ENCODE measurements at places on chromosomes 4 and X. TPM values are rescaled to one million over a fixed set of nuclear protein-coding genes. Genes with fewer than 3 reads are reported as not detected.
A peak's percentile ranks its signal among the peaks of the same experiment; 100 is the strongest.

DNA sequence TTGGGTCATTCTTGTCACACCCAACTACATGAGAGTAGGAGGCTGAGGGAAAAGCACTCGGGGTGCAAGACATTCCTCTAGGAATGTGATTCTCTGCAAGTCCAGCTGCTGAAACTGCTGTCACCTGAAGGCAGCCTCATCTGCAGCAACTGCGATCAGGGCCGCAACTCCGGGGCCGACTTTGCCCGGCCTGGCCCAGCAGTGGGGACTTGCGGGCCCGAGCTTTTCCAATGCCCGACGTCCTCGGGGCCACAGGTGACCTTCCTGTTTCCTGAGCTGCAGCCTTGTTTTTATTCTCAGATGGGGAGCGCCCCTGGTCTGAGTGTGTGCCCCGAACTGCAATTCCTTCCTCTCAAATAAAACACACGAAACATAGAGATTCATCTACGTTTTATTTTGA lies 104.7 kb upstream of the NKX1-1 start:
- no peaks in the 10 kb centered on the region for H3K4me1 ChIP-seq
- no peak for DNase-seq
- no peaks in the 10 kb centered on the region for H3K36me3 ChIP-seq

DNA sequence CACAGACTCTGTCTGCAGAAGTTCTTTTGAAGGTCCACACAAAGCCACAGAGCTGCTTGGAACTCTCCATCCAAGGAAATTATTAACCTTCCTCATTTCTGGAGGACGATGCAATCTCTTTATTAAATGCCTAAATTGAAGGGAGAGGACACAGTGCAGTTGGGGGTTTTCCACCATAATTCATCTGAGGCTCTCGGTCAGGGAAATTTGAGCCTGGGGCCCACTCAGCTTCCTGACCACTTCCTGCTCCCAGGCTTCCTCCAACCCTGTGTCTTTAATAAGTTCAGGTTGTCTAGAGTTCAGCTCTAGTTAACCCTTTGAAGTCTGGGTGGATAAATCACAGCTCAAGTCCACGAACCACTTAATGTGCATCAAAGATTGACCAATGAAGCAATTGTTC lies 58.5 kb downstream of the PRPS1 start:
- H3K27me3 ChIP-seq: peaks cover 16% of the 10 kb centered on the region
- H3K36me3 ChIP-seq: peaks cover 6% of the 10 kb centered on the region
- no peak for DNase-seq
- H3K4me3 ChIP-seq: no peak overlapping the region
- H3K27ac ChIP-seq: no peak overlapping the region
- peaks cover 36% of the 10 kb centered on the region for H3K4me1 ChIP-seq

GRCh38 chrX:121987163-121987562 lies 939.8 kb downstream of the GLUD2 start:
- H3K27me3 ChIP-seq: no peaks in the 10 kb centered on the region
- no peak for DNase-seq
- no peak overlapping the region for H3K27ac ChIP-seq
- H3K4me3 ChIP-seq: no peak overlapping the region

- H3K4me3 ChIP-seq: no peak overlapping the region
- no peaks in the 10 kb centered on the region for H3K4me1 ChIP-seq
- H3K27ac ChIP-seq: no peak overlapping the region
- no peaks in the 10 kb centered on the region for H3K36me3 ChIP-seq
- no peaks in the 10 kb centered on the region for H3K27me3 ChIP-seq
- no peak for DNase-seq
Measured at GRCh38 chr4:44914748-44915147, 188.4 kb upstream of the GNPDA2 start.

DNA sequence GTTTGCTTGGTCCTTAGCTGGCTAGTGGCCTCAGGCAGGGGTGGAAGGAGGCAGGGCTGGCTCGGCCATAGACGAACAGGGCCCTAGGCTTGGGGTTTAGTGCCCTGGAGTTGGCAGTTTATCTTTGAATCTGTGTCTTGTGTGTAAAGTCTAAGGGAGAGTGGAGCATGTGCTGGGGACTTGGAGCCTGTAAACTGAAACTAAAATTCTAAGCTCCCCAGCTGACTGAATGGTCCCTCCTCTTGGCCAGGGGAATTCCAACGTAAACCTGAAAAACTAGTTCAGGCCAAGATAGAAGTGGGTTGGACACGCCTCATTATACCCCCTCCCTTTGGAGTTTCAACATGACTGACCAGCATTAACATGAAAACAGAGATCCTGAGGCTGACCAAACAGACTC lies 46.1 kb upstream of the GPR78 start:
- no peaks in the 10 kb centered on the region for H3K36me3 ChIP-seq
- no peak for DNase-seq
- H3K27me3 ChIP-seq: no peaks in the 10 kb centered on the region
- no peak overlapping the region for H3K4me3 ChIP-seq

DNA sequence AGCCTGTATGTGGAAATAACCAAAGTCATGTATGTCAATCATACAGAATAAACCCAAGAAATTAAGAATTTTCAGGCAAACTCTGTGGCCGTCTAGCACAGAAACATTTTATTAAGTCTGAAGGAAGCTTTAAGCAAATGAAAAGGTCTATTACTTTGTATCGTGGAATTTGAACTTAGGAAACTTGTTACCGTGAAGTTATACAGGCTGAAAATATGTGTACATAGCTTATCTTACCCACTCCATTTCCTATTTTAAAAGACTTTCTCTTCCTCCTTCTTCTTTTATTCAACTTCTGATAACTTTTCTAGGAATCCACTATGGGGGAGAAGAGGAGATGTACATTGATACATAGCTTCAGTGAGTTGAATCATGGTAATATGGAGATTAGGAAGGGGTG lies 108.3 kb downstream of the AGTR2 start:
- no peak overlapping the region for H3K27ac ChIP-seq
- H3K27me3 ChIP-seq: no peaks in the 10 kb centered on the region
- no peak for DNase-seq
- H3K36me3 ChIP-seq: no peaks in the 10 kb centered on the region
- no peaks in the 10 kb centered on the region for H3K4me1 ChIP-seq

GRCh38 chrX:41785685-41786084 lies 61.7 kb downstream of the GPR82 start:
- peaks cover 8% of the 10 kb centered on the region for H3K4me1 ChIP-seq
- H3K27ac ChIP-seq: no peak overlapping the region
- H3K4me3 ChIP-seq: peak overlapping the region; percentile 7
- H3K27me3 ChIP-seq: no peaks in the 10 kb centered on the region
- peaks cover 6% of the 10 kb centered on the region for H3K36me3 ChIP-seq

GRCh38 chrX:30220661-30221060 lies 5.3 kb downstream of the MAGEB2 start:
- H3K27me3 ChIP-seq: peaks cover 3% of the 10 kb centered on the region
- no peak for DNase-seq
- no peak overlapping the region for H3K27ac ChIP-seq
- H3K4me3 ChIP-seq: no peak overlapping the region
- no peaks in the 10 kb centered on the region for H3K4me1 ChIP-seq

- no peak overlapping the region for H3K27ac ChIP-seq
- no peak for DNase-seq
- H3K36me3 ChIP-seq: no peaks in the 10 kb centered on the region
- H3K4me3 ChIP-seq: no peak overlapping the region
Measured at GRCh38 chr4:178275671-178276360, 833.6 kb upstream of the AGA start.

DNA sequence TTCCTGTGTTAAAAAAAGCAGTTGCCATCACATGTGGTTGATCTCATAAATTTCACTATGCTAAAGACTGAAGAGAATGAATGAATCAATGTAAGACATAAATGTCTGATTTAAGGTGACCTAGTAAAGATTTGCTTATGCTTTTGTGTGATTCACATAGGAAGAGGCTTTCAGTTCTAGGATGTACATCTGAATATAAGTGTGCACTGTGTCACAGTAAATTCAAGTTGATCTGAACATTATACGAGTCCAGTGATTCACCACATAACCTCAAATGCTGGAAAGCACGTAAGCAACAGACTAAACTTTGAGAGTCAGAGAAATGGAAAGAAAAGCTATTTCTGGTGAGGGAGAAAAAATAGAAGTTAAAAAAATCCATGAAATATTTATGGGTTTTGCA lies 567.9 kb downstream of the EPHA5 start:
- no peak overlapping the region for H3K4me3 ChIP-seq
- H3K27ac ChIP-seq: no peak overlapping the region
- H3K36me3 ChIP-seq: no peaks in the 10 kb centered on the region
- DNase-seq: no peak

DNA sequence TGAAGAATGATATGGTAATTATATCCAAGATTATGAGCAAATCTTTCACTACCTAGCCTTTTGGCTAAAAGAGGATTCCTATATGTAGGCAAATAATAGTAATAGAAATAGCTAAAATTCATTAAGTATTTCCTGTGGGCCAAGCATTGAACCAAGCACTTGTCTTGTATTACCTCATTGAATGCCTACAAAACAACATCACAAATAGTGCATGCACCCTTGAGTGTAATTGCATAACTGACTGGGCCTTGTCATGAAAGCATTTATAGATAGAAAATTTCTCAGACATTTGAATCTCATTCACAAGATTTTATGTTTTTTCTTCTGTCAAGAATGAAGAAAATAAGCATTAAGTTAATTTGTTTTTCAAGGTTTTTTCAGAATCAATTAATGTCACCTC lies 3.9 kb upstream of the HPGDS start:
- no peak for DNase-seq
- H3K4me1 ChIP-seq: peaks cover 11% of the 10 kb centered on the region
- no peak overlapping the region for H3K4me3 ChIP-seq

GRCh38 chr4:47538825-47539154 lies 53.7 kb downstream of the ATP10D start:
- no peak for DNase-seq
- no peaks in the 10 kb centered on the region for H3K36me3 ChIP-seq
- no peaks in the 10 kb centered on the region for H3K4me1 ChIP-seq
- H3K27me3 ChIP-seq: no peaks in the 10 kb centered on the region
- H3K4me3 ChIP-seq: no peak overlapping the region
- no peak overlapping the region for H3K27ac ChIP-seq

GRCh38 chr4:124179506-124180186 lies 532.9 kb downstream of the ANKRD50 start:
- H3K27ac ChIP-seq: no peak overlapping the region
- DNase-seq: no peak

- no peak overlapping the region for H3K4me3 ChIP-seq
- H3K4me1 ChIP-seq: peaks cover 3% of the 10 kb centered on the region
- no peak for DNase-seq
- H3K36me3 ChIP-seq: no peaks in the 10 kb centered on the region
- no peak overlapping the region for H3K27ac ChIP-seq
Measured at GRCh38 chrX:23483396-23483795, 148.7 kb downstream of the PTCHD1 start.

- H3K27ac ChIP-seq: no peak overlapping the region
- H3K36me3 ChIP-seq: no peaks in the 10 kb centered on the region
- no peaks in the 10 kb centered on the region for H3K4me1 ChIP-seq
- no peak for DNase-seq
Measured at GRCh38 chrX:47530049-47530448, 31.0 kb upstream of the ARAF start.

DNA sequence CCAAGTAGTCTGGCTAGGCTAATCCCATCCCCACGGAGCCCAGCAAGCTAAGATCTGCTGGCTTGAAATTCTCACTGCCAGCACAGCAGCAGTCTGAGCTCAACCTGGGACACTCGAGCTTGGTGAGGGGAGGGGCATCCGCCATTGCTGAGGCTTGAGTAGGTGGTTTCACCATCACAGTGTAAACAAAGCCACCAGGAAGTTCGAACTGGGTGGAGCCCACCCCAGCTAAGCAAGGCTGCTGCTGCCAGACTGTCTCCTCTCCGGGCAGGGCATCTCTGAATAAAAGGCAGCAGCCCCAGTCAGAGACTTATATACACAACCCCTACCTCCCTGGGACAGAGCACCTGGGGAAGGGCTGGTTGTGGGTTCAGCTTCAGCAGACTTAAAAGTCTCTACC lies 639.6 kb downstream of the IQCM start:
- no peaks in the 10 kb centered on the region for H3K36me3 ChIP-seq
- H3K27me3 ChIP-seq: peaks cover 4% of the 10 kb centered on the region
- no peaks in the 10 kb centered on the region for H3K4me1 ChIP-seq
- no peak overlapping the region for H3K27ac ChIP-seq
- no peak overlapping the region for H3K4me3 ChIP-seq
- DNase-seq: no peak

- no peak overlapping the region for H3K4me3 ChIP-seq
- peaks cover 2% of the 10 kb centered on the region for H3K27me3 ChIP-seq
- H3K36me3 ChIP-seq: no peaks in the 10 kb centered on the region
- H3K27ac ChIP-seq: no peak overlapping the region
- H3K4me1 ChIP-seq: no peaks in the 10 kb centered on the region
Measured at GRCh38 chrX:56281789-56282188, 49.6 kb downstream of the KLF8 start.

DNA sequence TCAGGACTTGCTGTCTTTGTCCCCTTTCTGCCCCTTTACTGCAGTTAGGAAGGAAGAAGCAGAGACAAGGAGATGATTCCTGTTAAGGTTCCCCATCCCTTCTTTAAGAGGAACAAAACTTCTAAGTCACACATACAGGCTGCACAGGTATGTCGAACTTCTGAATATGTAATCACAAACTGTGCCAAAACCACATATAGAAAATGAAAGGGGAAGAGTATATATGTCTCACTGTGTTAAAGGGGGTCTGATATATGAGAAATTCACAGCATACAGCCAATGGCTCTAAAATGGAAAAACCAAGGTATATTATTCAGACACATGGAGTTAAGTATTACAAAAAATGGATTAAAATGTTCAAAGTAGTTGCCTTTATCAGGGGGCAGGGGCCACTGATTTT lies 11.7 kb downstream of the CFAP97 start:
- no peak overlapping the region for H3K4me3 ChIP-seq
- DNase-seq: no peak
- peaks cover 6% of the 10 kb centered on the region for H3K4me1 ChIP-seq
- H3K27me3 ChIP-seq: no peaks in the 10 kb centered on the region
- H3K36me3 ChIP-seq: peaks cover 3% of the 10 kb centered on the region
- no peak overlapping the region for H3K27ac ChIP-seq

DNA sequence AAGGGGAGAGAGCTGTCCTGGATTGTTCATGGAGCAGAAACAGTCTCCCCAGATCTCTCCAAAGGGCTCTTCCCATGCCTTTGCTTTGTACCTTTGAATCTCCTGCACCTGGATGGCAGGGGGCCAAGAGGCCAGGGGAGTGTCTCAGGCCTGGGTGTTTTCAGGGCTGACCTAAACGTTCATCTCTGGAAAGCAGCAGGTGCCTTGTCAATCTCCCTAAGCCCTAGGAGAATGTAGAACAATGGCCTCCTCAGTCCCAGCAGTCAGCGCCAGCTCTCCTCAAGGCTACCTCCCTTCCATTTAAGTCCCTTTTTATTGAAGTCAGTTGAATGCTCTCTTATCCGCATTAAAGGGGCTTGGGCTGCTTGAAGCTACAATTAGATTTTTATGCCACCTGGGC lies 31.2 kb upstream of the NSUN7 start:
- H3K4me1 ChIP-seq: peaks cover 5% of the 10 kb centered on the region
- no peak for DNase-seq
- H3K27ac ChIP-seq: no peak overlapping the region
- no peak overlapping the region for H3K4me3 ChIP-seq
- H3K27me3 ChIP-seq: no peaks in the 10 kb centered on the region

GRCh38 chr4:2964706-2965258 lies 1.4 kb downstream of the GRK4 start:
- peaks cover 5% of the 10 kb centered on the region for H3K36me3 ChIP-seq
- peak overlapping the region; percentile 96 for H3K4me3 ChIP-seq
- peaks cover 23% of the 10 kb centered on the region for H3K4me1 ChIP-seq
- no peak for DNase-seq

The SEPSECS gene
- total RNA-seq: 12.0 TPM

The FRAS1 gene
- total RNA-seq: 51.7 TPM

The REELD1 gene
- total RNA-seq: 0.26 TPM

The SRPK3 gene
- 0.18 TPM for total RNA-seq

The CT47B1 gene
- total RNA-seq: not detected

The GUCY1A1 gene
- total RNA-seq: not detected

The PGAM4 gene
- not detected for total RNA-seq

The TEX13C gene
- total RNA-seq: not detected

The CPZ gene
- total RNA-seq: 0.90 TPM

The NSG1 gene
- total RNA-seq: 2.9 TPM

All from endothelial cell (in vitro differentiated cells).